ENCODE measurements at places on chromosomes 2 and 18.

- no peak for DNase-seq
Measured at GRCh38 chr18:66252703-66253102, 351.2 kb downstream of the CDH19 start.

DNA sequence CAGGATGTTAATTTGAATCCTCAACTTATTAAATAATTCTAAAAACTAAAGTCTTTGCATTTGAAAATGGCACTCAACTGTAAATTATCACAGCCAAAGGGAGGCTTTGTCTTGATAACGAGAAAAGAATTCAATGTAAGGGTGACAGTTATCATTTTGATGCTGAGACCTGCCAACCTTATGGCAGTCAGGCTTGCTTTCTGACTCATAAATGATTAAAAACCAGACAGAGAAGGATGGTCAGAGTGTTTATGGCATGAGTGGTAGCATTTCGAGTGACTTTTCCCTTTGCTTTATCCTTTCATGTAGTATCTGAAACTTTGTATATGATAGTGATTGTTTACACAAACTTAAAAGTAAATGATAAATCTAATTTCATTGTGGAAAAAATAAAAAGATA lies 53.9 kb upstream of the EPC2 start:
- DNase-seq, result no peak

GRCh38 chr2:20737505-20737904 lies 70.6 kb downstream of the GDF7 start:
- DNase-seq, result no peak

- no peak for DNase-seq
Measured at GRCh38 chr18:79227621-79228020, 158.4 kb downstream of the ATP9B start.

DNA sequence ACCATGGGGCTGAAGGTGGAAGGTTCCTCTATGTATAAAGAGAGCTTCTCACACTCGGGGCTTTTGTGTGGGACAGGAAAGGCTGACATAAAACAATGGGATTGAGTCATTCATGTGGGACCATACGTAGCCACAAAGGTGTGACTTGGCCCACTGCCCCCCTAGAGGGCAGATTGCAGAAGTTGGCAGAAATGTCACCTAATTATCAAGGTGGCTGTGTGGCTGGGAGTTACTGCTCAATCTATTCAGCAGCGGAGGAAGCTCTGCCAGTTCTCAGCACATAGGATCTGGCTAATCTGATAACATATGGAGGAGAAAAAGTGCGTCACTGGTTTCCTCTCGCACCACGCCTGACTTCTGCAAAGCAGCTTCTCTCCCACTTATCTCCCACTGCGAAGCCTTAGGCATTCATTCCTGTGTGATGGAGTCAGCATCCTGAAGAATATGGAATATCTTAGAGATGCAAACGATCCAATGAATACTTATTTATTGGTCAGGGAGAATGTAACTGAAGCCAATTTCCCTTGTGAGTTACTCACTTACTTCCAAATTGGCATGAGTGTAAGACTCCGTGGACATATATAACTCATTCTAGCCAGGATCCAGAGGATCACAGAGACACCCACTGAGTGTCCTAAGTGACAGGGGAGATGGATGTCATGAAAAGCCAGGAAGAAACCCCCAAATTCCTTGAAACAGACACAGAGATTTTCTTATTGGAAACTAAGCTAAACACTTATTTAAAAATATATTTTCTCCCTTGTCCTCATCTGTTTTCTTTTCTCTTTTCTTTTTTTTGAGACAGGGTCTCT lies 344.8 kb downstream of the TGIF1 start:
- DNase-seq, result peak; percentile 75

Measured in T1000 (cell line).